ENCODE measurements at places on chromosomes 7 and 10.

DNA sequence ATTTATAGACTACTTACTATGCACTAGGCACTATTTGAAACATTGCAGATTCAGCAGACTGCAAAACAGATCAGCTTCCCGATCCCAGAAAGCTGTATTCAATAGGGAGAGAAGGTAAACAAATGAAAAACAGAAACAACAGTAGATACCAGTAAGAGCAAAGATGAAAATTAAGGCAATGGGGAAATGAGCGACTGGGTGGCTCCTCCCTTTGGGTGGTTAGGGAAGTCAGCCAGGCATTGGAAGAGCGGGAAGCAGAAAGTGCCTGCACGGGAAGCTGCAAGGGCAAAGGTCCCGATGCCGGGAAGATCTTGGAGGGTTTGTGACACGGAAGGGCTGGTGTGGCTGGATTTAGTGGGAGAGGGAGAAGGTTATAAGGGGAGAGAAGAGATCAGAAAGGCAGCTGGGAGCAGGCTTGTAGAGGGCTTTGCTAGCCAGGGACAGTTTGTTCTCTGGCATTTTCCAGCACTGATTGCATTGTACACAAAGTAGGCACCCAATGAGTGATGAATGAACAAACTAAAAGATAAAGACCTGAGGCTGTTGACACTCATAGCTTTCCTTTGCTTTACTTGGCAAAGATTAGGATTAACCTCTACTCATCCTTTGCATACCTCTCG, 67.8 kb downstream of the NAMPT start:
- no peak for DNase-seq

- no peak for DNase-seq
Measured at GRCh38 chr10:51030480-51030879, 43.8 kb upstream of the PRKG1 start.

GRCh38 chr7:6392712-6393666, 54.8 kb downstream of the DAGLB start:
- DNase-seq: peak; percentile 56

DNA sequence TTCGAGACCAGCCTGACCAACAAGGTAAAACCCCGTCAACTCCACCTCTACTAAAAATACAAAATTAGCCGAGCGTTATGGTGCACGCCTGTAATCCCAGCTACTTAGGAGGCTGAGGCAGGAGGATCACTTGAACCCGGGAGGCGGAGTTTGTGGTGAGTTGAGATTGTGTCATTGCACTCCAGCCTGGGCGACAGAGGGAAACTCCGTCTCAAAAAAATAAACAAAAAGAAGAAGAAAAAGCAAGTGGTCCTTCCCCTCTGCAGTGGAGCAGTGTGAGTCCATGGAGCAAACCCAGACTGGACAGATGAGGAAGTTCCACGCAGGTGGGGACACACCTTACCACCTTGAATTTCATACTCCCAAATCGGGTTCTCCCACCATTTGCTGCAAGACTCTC, 13.1 kb upstream of the SERPINE1 start:
- no peak for DNase-seq

- DNase-seq: no peak
Measured at GRCh38 chr7:101457001-101457750, 94.5 kb downstream of the COL26A1 start.

DNA sequence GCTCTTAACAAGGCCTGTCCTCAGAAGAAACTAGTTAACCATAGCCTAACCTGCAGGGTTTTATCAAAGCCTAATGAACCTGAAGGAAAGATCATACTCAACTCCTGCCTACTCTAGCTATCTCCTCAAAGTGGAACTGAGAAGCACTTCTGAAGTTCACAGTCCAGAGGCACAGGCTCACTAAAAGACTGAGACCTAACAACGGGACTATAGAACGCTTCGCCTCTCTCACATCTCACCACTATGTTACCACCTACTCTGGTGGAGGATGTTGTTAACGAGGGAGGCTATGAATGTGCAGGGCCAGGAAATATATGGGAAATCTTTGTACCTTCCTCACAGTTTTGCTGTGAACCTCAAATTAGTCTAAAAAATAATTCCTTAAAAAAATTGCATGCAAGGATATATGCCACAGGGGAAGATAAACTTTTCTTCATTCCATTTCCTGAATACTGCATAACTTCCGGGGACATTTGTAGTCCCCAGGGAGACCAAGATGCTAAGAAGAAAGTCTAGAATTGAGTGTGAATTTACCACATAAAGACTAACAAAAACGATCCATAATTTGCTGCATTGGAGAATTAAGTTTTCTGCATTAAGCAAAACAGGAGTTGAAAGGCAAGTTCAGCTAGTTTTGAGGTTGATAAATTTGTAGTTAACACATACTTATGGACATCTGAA, 21.6 kb downstream of the LIPJ start:
- peak; percentile 21 for DNase-seq

- DNase-seq: no peak
Measured at GRCh38 chr10:73946253-73947145, 35.6 kb downstream of the PLAU start.

GRCh38 chr7:34747867-34748727, 90.1 kb downstream of the NPSR1 start:
- DNase-seq: no peak

DNA sequence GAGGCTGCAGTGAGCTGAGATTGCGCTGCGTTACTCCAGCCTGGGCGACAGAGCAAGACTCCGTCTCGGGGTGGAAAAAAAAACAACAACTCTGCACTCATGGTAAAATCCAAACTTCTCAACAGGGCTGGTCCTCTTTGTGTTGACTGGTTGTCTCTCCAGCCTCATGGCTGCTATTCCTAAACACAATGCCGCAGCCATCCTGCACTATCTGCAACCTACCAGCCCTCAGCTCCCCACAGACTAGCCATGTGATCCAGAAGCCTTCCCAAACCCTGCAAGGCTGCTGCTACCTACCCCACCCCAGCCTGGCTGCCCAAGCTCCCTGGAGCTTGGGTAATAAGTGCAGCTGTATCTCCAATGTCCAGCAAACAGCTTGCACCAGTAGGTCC, 11.7 kb downstream of the ZYX start:
- no peak for DNase-seq

DNA sequence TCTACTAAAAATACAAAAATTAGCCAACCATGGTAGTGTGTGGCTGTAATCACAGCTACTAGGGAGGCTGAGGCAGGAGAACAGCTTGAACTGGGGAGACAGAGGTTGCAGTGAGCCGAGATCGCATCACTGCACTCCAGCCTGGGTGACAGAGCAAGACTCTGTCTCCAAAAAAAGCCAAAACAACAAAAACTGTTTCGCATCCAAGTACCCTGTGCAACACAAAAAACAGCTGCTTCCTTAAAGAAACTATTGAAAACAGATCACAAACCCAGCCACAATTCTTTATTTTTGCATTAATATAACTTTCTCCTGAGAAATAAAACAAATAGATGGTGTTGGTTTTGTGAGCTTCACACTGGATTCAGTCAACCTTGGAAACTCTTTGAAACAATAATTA, 112.1 kb upstream of the AFAP1L2 start:
- DNase-seq: no peak

Measured in GM12878 (cell line).